ENCODE measurements at places on chromosomes 3 and 15.

DNA sequence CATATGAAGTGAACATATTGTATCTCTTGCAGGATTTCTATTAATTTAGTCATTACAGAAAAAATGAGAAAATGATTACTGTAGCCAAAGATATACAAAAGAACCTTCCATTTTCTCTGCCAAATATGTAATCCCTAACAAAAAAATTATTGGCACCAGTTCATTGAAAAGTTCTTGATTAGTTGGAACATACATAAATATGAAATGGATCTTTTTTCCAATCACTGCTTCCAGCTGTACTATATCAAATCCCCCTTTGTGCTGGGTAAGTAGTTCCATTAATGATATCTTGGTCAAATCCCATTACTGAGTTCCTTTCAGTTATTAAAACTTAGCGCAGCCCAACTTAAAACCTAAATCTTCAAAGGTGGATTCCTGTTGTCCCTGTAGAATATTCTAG is 263.8 kb downstream of the SLC9A9 start:
- DNase-seq: no peak

DNA sequence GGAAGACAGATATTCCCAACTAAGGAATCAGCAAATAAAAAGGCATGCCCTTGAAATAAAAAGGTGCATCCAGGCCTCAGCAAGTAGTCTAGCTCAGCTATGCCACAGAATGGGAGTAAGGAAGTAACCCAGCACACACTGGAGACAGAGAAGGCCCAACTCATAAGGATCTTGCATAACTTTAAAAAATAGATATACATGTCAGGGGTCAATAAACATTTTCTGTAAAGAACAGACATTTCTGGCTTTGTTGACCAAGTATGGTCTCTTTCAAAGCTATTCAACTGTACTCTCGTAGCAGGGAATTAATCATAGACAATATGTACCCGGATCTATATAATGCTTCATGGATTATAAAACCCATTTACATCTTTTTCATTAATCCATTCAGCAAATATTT is 449.3 kb downstream of the TAFA4 start:
- DNase-seq: no peak

GRCh38 chr3:36877930-36878685 is 66.7 kb downstream of the TRANK1 start:
- no peak for DNase-seq

DNA sequence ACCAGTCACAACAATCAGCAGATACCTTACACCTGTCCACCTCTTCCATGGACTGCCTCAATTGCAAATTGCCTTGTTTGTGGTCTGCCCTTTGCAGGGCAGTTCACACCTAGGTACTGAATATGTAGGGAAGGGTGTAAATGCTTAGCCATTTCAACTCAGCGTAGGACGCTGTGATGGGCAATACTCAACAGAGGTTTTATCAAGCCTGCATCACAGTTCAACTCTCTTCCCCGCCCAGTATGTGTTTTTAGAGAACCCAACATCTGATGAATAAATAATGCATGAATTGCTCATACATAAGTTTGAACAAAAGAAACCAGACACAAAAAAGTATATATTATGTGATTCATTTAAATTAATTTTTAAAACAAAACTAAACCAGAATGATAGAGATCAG is 124.4 kb downstream of the P2RY1 start:
- no peak for DNase-seq

DNA sequence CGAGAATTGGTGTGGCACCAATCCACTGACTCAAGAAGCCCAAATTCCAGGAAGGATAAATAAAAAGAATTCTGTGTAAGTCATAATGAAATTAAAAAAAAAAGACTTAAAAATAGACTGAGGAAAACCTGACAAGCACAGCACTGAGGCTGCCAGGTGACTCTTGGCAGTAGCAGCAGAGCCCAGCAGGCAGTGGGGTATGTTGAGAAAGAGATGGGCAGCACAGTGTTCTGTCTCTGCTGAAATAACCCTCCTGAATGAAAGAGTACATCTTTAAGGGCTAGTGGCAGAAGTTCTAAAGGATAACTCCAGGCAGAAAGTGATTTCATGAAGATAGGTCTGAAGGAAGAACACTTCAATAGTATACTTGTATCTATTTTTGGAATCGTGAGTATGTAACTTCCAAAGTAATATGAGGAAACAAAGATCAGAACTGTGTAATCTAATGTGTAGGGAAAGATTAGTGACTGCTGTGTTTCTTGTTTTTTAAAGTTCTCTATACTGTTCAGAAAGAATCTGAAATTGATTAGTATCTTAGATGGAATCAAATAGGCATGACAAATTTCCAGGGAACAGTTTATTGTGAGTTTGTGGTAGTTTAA is 75.9 kb downstream of the RAB7A start:
- no peak for DNase-seq

GRCh38 chr3:13822042-13822441 is 57.8 kb downstream of the WNT7A start:
- no peak for DNase-seq

DNA sequence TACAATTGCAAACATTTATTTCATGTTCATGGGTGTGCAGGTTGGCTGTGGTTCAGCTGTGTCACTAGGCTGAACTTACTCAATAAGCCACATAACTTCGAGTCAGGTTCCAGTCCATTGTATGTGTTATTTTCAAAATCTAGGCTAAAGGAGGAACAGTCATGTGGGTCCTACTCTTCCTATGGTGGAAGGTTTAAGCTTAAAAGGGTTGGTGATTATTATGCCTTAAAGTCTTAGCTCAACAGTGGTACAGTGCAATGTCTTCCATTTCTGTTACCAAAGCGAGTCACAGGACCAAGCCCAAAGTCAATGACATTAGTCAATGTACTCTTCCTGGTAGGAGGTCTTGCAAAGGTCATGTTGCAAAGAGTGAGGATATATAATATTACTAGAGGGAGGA is 78.2 kb downstream of the ATG7 start:
- no peak for DNase-seq

- no peak for DNase-seq
Measured at GRCh38 chr3:140917772-140918171, 23.9 kb upstream of the SLC25A36 start.

GRCh38 chr3:125261031-125261430 is 48.5 kb upstream of the SLC12A8 start:
- no peak for DNase-seq

GRCh38 chr3:33438284-33438668 is 1.9 kb downstream of the UBP1 start:
- peak; percentile 47 for DNase-seq

GRCh38 chr15:66483131-66483566 is 14.4 kb downstream of the SNAPC5 start:
- no peak for DNase-seq

GRCh38 chr15:89971592-89971997 is 29.5 kb upstream of the ZNF710 start:
- peak; percentile 78 for DNase-seq

DNA sequence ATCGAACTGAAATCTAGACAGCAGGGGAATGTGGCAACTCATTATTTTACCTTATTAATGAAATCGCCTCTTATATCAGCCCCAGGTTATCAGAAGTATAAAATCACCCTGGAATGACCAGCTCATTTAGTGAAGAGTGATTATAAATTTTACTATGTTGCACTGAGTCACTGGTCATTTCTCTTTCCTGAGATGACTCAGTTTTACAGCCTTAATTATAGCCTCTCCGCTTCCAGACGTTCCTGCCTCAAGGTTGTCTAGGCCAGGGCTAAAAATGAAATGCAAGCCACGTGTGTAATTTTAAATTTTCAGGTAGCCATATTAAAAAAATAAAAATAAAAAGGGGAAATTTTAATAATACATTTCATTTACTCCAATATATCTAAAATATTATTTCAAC is 33.3 kb downstream of the DET1 start:
- DNase-seq: no peak

DNA sequence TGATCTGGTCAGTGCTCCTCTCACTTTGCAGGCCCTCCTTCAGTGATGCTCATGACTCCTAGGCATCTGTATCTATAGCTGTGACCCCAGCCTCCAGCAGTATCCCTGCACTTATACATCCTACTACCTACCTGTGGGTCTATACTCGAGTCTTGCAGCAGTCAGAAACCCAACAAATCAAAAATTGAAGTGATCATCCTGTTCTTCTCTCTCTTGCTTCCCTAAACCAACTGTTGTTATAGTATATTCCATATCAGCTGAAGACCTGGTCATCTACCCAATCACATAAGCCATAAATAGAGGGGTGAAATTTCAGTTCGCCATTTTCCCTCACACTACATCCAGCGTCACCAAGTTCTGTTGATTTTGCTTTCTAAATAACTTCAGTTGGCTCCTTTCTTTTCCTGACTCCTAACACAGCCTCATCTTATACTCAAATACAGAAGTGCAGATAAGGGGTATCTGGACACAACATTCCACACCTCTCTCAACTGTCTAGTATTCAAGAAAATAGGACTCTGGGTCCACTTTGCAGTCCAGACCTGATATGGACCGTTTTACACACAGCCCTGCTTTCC is 25.9 kb upstream of the SRPRB start:
- DNase-seq: no peak

GRCh38 chr3:107055181-107055942 is 321.9 kb upstream of the CCDC54 start:
- DNase-seq: no peak

DNA sequence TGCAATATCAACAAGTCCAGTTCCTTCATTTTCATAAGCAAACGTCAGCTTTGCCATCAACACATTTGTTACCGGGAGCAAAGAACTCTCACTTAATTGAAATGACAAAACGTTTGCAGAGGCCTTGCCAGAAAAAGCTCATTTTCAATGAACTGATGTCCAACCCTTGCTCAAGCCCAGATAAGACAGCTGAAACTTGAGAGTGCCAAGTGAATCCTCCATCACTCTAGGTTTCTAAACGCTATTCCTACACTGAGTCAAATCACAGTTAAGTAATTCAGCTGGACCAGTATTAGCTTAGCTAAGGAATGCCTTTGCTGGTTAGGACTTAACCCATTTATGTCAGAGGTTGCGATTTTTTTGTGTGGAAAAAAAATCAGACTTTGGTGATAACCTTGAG is 11.5 kb downstream of the CHSY1 start:
- DNase-seq: no peak

DNA sequence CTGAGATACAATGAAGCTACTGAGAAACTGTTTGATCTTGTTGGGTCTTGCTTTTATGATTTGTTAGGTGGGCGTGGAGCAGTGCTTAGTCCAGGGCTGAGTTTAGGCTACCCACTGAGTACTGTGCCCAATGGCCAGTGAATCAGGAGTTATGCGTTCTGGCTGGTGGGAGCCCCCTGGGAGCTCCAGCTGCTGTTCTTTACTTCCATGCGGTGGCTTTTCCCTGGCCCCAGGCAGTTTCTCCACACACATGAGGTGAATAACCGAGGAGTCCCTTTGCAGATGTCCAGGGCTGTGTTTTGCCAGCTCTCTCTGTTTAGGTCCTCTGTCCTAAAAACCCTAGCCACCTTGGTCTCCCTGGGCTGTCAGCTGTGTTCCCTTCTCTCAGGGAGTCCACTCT is 106.5 kb downstream of the KLF13 start:
- DNase-seq: no peak

DNA sequence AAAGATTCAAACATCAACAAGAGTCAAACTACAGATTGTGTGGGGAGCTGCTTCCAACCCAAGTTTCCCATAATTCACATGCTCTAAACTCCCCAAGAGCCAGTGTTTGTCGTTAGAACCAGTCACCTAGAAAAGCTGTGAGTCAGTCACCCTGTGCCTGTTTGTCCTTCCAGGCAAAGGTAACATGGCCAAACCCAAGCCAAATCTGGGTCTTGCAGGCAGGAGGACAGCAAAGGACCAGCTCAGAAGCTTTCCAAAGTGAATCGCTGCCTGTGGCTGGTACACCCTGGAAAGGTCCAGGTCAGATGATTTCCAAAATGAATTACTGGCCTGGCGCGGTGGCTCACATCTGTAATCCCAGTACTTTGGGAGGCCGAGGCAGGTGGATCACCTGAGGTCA is 251.5 kb downstream of the FAM43A start:
- DNase-seq: no peak

- DNase-seq: no peak
Measured at GRCh38 chr15:76982756-76983155, 12.2 kb upstream of the PSTPIP1 start.

DNA sequence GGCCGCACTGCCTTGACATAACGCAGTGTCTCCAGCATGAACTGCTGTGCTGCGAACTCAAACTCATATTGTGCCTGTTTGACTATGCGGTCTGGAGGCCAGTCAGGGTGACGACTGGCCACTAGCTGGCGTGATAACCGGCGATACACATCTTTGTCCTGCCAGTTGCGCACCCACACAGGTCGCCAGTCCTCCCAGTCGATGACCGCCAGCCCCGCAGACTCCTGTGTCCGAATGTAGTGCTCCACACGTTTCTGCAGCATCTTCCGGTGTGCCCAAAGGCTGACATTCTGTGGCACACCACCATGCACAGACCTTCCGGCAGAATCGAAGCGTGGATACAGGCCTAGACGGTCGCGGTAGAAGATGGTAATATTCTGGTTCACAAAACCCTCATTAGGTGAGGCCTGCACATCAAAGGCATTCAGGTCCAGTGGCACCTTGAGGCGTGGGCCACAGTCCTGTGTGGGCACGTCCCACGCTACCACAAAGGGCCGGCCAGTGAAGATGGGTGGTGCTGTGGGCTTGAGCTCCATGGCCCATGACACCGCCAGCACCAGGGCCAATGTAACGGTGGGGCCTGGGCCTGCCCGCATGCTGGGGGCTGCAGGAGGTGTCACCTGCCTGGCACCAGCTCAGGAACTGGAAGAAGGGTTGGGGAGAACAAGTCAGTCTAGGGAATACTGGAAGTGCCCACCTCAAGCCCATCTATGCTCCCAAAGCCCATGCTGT is 2.5 kb downstream of the HYAL2 start:
- no peak for DNase-seq

DNA sequence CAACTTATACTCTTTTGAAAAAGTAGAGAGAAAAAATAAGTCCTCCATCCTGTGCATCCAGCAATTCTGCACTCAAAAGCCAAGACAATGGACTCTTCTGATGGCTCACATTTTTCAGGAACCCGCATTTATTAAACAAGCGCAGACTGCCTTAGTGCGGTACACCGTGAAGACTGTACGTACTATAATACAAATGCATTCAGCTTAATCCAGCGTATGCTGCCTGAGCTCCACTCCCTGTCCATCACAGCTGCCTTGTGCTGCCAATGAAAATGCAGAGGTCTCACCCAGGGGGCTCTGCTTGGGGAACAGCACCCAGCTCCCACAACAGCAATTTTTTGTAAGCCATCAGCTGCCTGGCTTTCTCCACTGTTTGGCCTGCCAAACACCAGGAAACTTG is 350.9 kb downstream of the ULK4 start:
- DNase-seq: no peak

- no peak for DNase-seq
Measured at GRCh38 chr3:34547297-34547920, 749.0 kb downstream of the PDCD6IP start.

- DNase-seq: no peak
Measured at GRCh38 chr3:72015463-72015862, 230.5 kb upstream of the PROK2 start.
